ENCODE measurements at places on chromosomes 2 and 18. TPM values are rescaled to one million over a fixed set of nuclear protein-coding genes. Genes with fewer than 3 reads are reported as not detected.

The REG1B gene
- not detected for total RNA-seq

The MRPL44 gene
- total RNA-seq: 39.7 TPM

The UGT1A5 gene
- not detected for total RNA-seq

The MPHOSPH10 gene
- 48.5 TPM for total RNA-seq

The HOXD13 gene
- total RNA-seq: not detected

The CYP27C1 gene
- total RNA-seq: not detected

The PPM1B gene
- 42.0 TPM for total RNA-seq

The CAPN14 gene
- 0.51 TPM for total RNA-seq

The SPRED2 gene
- 6.7 TPM for total RNA-seq

The THSD7B gene
- not detected for total RNA-seq

The DUSP2 gene
- 248 TPM for total RNA-seq

The DNAH7 gene
- not detected for total RNA-seq

The IL1A gene
- 6.6 TPM for total RNA-seq

The PROKR1 gene
- not detected for total RNA-seq

The ALPP gene
- total RNA-seq: not detected

The FIGN gene
- not detected for total RNA-seq

The ALK gene
- total RNA-seq: not detected

The FAM110C gene
- 0.51 TPM for total RNA-seq

The IL37 gene
- total RNA-seq: not detected

The ITPRIPL1 gene
- 28.4 TPM for total RNA-seq

The LINC00305 gene
- total RNA-seq: not detected

The SAG gene
- total RNA-seq: 0.39 TPM

The GATA6 gene
- total RNA-seq: not detected

The DLGAP1 gene
- total RNA-seq: 0.14 TPM

The BOLA3 gene
- 130 TPM for total RNA-seq

The RFX8 gene
- total RNA-seq: 0.30 TPM

The SPATA3 gene
- 1.1 TPM for total RNA-seq

The DCDC2C gene
- not detected for total RNA-seq

The ARHGAP25 gene
- total RNA-seq: 57.9 TPM

The CCBE1 gene
- not detected for total RNA-seq

The GALNT3 gene
- total RNA-seq: 3.0 TPM

The CHPF gene
- 17.1 TPM for total RNA-seq

The DPYSL5 gene
- 0.07 TPM for total RNA-seq

The GALR1 gene
- not detected for total RNA-seq

The CCL20 gene
- total RNA-seq: 16.2 TPM

The KDSR gene
- 72.6 TPM for total RNA-seq

The QPCT gene
- 0.51 TPM for total RNA-seq

The AKAIN1 gene
- not detected for total RNA-seq

The POLE4 gene
- 29.3 TPM for total RNA-seq

Data from activated CD4-positive, alpha-beta T cell treated with anti-CD3 and anti-CD28 coated beads for 36 hours (primary cell).